ENCODE measurements at places on chromosomes 2 and 18.

GRCh38 chr2:220422676-220423075 lies 795.2 kb downstream of the SLC4A3 start:
- DNase-seq: no peak

- no peak for DNase-seq
Measured at GRCh38 chr2:146978577-146979555, 866.0 kb upstream of the ACVR2A start.

DNA sequence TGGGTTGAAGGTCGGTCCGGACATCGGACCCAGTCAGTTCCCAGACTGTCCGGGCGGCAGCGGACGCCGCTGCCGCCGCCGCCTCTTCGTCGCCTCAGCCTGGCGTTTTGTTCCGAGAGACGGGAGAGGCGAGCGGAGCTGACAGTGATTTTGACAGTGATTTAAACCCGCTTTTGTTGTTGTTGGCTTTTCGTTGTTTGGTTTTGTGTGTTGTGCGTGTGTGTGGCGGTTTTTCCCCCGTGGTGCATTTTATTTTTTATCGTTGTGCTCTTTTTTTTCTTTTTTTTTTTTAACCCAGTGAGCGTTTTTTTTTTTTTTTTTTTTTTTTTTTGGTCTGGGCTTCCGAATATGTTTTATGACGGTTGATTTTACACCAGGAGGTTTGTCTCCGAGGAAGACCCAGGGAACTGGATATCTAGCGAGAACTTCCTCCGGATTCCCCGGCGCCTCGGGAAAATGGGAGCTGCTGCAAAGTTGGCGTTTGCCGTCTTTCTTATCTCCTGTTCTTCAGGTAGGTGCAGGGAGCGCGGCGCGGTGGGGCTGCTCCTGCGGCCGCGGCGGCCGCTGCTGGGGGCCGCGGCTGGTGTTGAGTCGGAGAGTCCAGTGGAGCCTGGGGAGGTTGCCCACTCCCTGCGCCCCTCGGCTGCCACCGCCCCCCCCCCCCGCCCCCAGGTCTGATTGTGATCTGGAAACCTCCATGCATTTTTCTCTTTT lies at the start of gene ACVR2A:
Gene ACVR2A, plus strand, starts transcription at position 333 of the 714 bp plus-strand sequence. Its CDS starts 124 bp downstream, at position 457.
- DNase-seq: peak; percentile 57

GRCh38 chr2:231104115-231104713 lies 20.6 kb downstream of the HTR2B start:
- peak; percentile 73 for DNase-seq

GRCh38 chr2:8658064-8658862 lies 23.6 kb upstream of the ID2 start:
- DNase-seq: no peak

GRCh38 chr18:29361843-29362242 lies 1184.9 kb upstream of the CDH2 start:
- DNase-seq: no peak

- DNase-seq: no peak
Measured at GRCh38 chr18:35436076-35436649, 59.0 kb upstream of the ZNF396 start.

DNA sequence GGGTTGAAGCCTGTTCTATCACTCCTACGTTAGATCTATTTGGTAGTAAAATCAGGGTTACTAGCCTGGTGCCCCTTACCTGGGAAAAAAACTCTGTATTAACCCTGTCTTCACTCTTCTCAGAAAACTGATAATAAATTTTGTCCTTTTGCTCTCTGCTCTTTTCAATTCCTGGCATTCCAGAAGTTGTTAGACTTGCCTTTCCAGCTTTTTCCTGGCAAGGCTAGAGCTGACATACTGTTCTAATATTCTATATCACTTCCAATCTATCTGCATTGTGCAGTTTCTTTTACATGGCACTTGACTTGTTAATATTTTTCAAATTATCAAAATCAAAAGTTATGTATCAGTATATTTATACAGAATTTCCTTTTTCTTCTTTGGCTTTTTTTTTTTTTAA lies 162.2 kb downstream of the FIGN start:
- DNase-seq: peak; percentile 8

GRCh38 chr18:21857871-21858270 lies 117.3 kb downstream of the MIB1 start:
- DNase-seq: no peak

- no peak for DNase-seq
Measured at GRCh38 chr2:65421432-65421748, 11.0 kb downstream of the SPRED2 start.

DNA sequence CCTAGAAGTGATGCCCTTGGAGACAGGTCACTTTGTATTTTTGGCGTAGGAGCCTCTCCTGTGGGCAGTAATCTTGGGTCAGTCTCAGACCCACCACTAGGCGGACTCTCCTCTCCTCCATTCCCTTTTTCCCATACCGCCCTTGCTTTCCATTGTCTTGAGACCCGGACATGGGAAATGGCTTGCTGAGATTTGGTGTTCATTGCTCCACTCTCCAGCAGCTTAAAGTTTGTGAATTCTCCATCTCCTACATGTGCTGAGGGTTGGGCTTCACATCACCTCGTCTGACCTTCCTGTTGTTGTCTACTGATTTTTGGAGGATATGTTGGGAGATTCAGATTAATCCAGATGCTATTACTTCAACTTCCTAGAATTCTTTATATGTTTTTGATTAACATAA lies 159.2 kb upstream of the RAB12 start:
- DNase-seq: no peak

GRCh38 chr2:95082477-95082876 lies 39.1 kb downstream of the MRPS5 start:
- DNase-seq: no peak

DNA sequence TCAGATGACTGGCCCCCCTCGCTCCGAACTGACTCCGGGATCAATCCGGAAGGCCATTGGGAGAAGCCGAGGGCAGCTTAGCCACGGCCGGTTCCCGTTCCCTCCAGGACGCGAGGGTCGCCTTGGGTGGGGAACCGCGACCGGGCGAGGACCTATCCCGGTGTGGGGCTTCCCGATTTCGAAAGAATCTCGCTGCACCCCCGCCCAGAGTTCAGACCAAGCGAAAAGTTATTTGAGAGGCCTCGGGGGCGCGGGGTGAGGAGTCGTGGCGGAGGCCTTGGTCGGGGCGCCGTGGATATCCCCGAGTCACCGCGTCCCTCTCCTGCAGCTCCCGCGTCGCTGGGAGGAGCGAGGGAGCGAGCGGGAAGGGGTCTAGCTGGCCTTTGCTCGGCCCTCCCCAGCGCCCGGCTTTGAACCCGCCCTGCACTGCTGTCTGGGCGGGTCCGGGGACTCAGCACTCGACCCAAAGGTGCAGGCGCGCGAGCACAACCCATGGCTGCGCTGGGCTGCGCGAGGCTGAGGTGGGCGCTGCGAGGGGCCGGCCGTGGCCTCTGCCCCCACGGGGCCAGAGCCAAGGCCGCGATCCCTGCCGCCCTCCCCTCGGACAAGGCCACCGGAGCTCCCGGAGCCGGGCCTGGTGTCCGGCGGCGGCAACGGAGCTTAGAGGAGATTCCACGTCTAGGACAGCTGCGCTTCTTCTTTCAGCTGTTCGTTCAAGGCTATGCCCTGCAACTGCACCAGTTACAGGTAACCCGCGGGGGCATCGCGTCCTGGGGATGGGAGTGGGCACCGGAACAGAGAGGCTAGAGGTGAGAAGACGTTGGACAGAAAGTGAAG lies at the start of gene CYP27A1:
Gene CYP27A1, plus strand, starts transcription at position 457 of the 837 bp plus-strand sequence. Its CDS starts 36 bp downstream, at position 493.
- peak; percentile 62 for DNase-seq

GRCh38 chr2:173760553-173760952 lies 204.6 kb downstream of the SP3 start:
- peak; percentile 45 for DNase-seq

- DNase-seq: no peak
Measured at GRCh38 chr2:216849987-216850386, 9.9 kb downstream of the TNP1 start.

GRCh38 chr18:5515011-5515784 lies 28.6 kb downstream of the EPB41L3 start:
- no peak for DNase-seq

- DNase-seq: no peak
Measured at GRCh38 chr2:204468746-204469429, 76.4 kb upstream of the PARD3B start.

DNA sequence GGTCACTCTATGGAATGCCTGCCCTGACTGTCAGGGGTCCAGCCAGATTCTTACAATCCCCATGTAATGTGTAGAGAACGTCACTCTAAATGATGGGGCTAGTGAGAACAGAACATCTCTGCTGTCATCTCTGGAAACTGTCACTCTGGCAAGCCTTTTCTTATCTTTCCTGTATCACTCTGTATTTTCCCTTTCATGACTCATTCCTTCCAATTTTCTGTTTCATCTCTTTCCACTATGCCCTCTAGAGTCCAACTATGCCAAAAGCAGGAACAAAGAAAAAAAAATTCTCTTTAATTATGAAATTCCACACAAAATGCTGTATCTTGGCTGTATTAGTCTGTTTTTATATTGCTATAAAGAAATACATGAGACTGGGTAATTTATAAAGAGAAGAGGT lies 608.8 kb downstream of the ADCYAP1 start:
- DNase-seq: no peak

GRCh38 chr2:98374958-98375570 lies 28.8 kb downstream of the CNGA3 start:
- no peak for DNase-seq

DNA sequence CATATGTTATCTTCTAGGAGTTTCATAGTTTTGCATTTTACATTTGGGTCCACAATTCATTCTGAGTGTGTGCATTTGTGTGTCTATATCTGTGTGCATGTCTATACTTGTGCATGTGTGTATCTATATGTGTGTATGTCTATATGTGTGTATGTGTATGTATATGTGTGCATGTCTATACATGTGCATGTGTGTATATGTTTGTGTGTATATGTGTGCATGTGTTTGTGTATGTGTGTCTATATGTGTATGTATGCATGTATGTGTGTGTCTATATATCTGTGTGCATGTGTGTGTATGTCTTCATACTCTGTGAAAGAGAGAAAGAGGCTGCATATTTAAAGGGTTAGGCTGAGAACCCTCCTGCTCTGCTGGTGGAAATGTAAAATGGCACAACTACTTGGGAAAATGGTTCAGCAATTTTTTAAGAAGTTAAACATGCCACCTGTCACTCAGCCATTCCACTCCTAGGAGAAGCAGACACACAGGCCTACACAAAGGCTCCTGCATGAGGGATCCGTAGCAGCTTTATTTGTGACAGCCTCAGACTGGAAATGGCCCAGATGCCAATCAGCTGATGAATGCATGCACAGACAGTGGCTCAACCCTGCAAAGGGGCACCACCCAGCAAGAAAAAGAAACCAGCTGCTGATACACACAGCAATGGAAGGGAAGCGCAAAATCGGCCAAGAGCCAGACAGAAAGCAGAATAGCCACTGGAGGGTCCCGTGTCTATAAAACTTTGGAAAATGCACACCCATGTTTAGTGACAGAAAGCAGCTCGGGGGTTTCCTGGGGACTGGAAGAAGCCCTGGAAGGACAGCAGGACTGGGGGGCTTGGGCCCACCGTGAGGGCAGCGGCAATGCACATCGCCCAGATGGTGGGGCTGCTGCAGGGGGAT lies 146.8 kb downstream of the SEPTIN10 start:
- no peak for DNase-seq

DNA sequence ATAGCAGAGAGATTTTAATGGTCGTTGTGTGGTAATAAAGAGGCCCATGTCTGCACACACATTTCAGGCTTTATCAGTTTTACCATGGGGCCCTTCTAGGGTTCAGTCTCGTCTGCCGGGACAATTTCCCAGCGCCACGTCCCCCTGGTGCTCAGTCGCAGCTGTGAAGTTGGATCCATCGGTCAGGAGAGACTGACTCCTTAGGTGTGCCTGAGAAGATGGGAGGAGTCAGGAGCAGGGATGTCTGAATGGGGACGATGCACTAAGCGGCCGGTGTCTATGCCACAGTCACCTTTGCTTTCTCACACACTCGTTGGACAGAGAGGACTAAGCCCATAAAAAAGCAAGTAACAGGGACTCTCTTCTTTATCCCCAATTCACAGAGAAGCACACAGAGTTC lies 71.4 kb downstream of the TWIST2 start:
- no peak for DNase-seq

DNA sequence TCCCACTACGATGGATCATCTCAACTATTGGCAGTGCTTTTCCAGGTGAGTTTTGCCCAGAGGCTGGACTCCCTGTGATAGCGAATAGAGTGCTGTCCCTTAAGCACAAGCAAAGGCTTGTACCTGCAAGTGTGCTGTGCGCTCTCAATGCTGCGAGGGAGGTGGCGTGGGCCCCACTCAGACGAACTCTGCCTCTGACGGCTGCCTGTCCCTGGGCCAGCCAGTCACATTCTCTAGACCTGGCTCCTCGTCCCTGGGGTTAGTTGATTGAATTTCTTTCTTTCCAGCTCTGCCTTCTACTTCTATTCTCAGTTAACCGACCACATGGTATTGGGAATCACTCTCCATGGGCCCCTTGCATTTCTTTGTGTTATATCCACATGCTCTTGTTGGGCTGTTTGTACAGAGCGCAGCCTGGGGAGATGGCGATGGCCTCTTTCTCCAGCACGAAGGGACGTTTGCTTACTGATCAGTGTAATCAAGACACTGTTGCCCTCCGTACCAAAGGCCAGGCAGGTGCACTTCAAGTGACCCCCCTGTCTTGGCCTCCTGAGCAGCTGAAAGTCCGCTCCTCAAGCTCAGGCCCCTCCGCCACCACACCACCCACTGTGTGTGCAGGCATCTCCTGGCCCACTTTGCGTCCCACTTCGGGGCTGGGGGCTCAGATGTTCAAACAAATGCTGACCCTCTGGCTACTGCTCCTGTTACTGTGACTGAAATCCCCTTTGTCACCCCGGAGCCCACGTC lies 151.3 kb downstream of the ZNF236 start:
- DNase-seq: no peak

DNA sequence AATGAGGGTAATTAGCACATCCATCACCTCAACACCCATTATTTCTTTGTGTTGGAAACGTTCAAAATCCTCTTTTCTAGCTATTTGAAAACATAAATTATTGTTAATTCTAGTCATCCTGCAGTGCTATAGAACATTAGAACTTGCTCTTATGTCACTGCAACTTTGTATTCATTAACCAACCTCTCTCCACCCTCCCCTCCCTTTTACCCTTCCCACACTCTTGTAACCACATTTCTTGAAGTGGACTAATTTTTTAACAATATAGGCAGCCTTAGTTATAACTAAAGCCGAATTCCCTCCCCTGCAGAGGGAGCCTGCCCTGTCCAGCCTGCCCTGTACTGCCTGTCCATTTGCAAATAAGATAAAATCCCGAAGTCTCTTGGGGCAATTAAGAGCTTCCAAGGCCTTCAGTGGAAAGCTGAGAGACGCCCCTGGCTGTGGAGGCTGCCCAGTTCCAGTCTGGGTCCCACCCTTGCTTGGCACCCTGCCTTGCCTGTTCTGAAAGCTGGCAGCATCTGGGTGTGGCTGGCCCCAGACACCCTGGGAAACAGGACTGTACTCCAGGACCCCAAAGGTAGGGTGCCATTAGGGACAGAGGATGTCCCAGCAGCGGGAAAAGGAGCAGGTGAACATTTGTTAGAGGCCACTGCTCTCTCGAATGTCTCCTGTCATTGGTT lies 65.1 kb downstream of the MEX3C start:
- no peak for DNase-seq

DNA sequence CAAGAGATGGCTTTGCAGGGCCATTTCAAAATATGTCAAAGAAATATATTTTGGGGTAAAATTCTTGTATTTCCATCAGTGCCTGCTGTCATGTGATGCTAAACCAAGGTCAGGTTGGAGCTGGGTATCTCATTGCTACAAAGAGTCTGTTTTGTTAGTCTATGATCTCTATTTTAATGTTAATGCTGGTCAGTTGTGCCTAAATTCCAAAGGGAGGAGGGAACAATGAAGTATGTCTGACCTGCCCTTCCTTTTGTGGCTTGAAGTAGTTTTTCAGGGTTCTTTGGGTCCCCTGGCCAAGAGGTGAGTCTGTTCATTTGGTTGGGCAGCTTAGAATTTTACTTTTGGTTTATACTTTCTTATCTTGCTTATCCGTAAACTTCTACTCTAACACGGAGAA lies 61.6 kb upstream of the DYNAP start:
- DNase-seq: no peak

- no peak for DNase-seq
Measured at GRCh38 chr18:77777163-77777562, 527.5 kb downstream of the GALR1 start.
